Lower lobe of right lung (tissue), 2 donors: ENCODE measurements at places on chromosomes 2 and 18. TPM values are rescaled to one million over a fixed set of nuclear protein-coding genes. Genes with fewer than 3 reads are reported as not detected.

The CABYR gene
- total RNA-seq = 1.2 TPM

The FLACC1 gene
- 6.8 TPM for total RNA-seq

GRCh38 chr2:235562065-235562747 lies 68.4 kb downstream of the AGAP1 start:
- no peak overlapping the region for H3K4me3 ChIP-seq
- DNase-seq = no peak
- H3K4me1 ChIP-seq = peaks cover 30% of the 10 kb centered on the region
- no peaks in the 10 kb centered on the region for H3K36me3 ChIP-seq

The ANKRD62 gene
- total RNA-seq = 0.27 TPM

DNA sequence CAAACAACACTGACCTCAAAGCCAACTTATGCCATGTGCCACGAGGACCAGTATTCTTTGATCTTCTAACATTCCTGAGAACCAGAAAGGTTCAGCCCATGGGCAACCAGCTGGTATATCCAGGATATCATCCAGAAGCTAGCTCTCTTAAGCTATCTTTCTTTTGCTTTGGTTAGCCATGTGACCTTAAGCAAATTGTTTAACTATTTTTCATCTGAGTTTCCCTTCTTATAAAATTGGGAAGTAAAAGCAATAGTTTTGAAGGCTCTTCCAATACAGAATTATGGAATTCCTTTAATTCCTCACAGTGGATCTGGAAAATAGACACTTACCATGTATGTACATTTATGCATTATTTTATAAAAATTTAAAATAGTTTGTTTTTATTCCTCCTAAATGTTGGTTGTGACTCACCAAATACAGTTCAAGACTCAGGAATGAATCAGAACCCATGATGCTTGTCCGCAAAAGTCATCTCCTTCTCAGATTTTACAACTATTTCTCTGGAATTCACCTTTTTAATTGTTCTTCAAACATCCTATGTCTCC lies 435.7 kb downstream of the ZEB2 start:
- DNase-seq = no peak
- no peak overlapping the region for H3K27ac ChIP-seq
- H3K4me1 ChIP-seq = no peaks in the 10 kb centered on the region
- H3K4me3 ChIP-seq = no peak overlapping the region

DNA sequence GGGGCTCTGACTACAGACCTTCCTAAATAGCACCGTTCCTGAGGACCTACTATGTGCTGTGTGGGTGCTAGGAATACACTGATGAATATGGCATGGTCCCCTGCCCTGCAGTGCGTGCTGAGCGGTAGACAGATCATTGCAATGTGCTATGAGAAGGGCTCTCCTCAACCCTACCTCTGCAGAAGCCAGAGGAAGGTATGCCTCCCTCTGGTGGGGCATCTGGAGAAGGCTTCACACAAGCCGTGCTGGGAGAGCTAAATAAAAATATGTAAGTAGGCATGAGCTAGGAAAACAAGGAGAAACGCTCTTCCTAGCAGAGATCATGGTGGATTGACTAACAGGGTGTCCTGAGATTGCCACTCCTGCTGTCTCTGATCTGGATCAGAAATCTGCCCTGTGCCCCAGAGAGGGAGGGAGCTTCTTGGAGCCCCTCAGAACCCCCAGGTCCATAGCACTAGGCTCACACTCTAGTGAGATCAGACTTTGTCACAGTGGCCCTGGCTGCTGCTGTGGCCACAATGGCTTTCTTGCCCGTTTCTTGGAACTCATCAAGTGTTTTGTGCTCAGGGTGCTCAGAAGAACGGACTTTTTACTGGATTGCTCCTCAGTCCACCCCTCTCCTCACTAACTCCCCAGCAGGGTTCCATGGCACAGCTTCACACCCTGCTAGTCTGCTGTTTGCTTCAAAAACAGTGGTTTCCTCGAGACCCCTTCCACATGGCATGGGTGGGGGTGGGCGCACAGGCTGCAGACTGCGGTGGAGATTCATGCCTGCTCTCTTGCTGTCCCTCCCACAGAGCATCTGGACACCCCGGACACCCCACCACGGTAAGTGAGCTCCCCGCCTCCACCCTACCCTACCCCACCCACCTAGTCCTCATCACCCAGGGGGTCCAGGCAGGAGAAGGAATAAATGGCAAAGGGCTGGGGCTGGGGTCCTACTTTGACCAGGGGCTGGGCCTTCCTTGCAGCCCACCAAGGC lies 14.2 kb downstream of the SIGLEC15 start:
- peaks cover 28% of the 10 kb centered on the region for H3K27me3 ChIP-seq
- no peak for DNase-seq
- H3K27ac ChIP-seq = no peak overlapping the region

DNA sequence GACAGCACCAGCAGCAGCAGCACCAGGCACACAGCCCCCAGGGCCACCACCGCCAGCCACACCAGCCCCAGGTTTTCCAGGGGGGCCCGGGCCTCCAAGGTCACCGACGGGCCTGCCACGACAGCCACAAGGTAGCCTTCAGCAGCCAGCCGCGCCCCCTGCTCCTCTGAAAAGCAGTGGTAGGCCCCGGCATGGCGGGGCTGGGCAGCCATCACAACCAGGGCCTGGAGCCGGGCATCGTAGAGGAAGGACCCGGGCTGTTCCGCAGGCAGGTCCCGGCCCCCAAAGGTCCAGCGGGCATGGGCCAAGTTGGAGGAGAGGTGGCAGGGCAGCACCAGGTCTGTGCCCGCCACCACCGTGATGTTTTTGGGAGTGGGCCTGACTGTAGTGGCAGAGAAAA lies 3.3 kb upstream of the ANKRD39 start:
- no peak overlapping the region for H3K27ac ChIP-seq
- H3K4me1 ChIP-seq = peaks cover 37% of the 10 kb centered on the region
- no peak for DNase-seq

DNA sequence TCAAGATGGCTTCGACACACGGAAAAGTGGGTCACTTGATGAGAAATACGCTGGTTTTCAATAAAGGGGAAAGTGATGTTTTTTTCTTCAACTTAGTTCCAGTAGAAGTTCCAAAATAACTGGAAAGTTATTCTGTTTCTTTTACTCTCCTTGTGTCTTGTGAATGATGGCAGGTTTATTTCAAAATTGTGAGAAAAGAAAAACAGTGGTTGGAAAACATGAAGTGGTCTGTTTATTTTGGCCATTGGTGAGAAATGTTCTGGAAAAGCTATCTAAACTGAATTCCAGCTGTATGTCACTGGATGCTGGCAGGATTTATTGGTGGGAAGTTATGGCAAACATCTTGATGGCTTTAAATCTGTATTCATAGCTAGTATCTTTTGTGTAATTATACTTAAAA lies 484.1 kb downstream of the DCC start:
- H3K36me3 ChIP-seq = no peaks in the 10 kb centered on the region
- DNase-seq = no peak
- no peak overlapping the region for H3K27ac ChIP-seq
- H3K27me3 ChIP-seq = no peaks in the 10 kb centered on the region

DNA sequence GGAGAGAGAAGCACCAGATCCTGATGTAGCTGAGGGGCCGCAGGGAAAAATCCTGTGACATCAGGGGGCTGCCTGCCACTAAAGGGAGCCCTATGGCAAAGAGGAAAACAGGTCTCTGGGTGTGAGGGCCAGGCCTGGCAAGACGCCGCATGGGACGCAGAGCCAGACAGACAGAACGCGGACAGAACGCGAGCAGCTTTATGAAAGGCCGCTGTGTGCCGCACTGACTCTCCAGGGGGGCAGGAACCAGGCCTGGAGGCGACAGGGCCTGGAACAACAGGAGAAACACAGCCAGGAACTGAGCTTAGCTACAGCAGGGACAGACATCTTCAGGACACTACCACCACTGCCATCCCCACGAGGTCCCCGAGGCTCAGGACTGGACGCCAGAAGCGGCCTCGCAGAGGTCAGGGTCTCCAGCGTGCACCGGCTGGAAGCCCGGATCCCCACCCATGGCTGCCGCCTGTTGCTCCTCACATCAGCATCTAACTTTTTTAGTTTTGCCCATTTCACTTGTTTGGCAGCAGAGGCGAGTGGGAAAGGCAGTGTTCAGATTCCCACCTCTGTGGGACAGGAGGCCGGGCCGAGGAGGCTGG lies 131.6 kb downstream of the VAPA start:
- H3K27me3 ChIP-seq = no peaks in the 10 kb centered on the region
- no peaks in the 10 kb centered on the region for H3K36me3 ChIP-seq
- no peak overlapping the region for H3K4me3 ChIP-seq
- no peak for DNase-seq
- H3K27ac ChIP-seq = peak overlapping the region; percentile 21
- H3K4me1 ChIP-seq = no peaks in the 10 kb centered on the region
